D721Med (cell line): ENCODE measurements at places on chromosomes 16 and 17.

- DNase-seq = no peak
Observed at GRCh38 chr17:61393904-61394629, 5.6 kb upstream of the TBX2 start.

DNA sequence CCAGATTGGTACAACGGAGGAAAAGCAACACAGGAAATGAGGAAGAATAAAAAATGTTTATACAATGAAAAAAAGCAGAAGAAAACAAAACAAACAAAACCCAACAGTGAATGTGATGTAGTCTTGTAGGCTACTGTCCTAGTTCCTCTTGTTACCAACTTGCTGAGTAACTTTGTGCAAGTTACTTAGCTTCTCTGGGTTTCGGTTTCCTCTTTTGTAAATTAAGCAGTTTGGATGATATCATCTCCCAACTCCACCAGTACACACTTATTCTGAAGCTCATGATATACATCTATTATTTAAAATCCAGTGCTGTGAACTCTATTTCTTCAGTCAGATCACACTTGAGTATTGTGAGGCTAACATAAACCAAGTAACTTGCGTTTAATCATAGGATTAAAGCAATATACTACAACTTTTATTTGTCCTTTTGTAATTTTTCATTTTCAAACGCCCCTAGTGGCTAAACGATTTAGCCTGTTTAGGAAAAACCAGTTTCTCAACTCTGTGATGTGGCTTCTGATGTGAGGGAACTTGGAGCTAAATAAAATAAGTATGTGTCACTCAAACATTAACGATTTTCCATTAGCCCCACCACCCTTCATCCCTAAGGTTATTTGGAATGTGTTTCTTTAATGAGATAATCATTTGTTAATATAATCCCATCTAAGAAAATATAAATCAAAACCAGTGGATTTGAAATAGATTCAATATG lies 1.4 kb upstream of the UNK start:
- no peak for DNase-seq

DNA sequence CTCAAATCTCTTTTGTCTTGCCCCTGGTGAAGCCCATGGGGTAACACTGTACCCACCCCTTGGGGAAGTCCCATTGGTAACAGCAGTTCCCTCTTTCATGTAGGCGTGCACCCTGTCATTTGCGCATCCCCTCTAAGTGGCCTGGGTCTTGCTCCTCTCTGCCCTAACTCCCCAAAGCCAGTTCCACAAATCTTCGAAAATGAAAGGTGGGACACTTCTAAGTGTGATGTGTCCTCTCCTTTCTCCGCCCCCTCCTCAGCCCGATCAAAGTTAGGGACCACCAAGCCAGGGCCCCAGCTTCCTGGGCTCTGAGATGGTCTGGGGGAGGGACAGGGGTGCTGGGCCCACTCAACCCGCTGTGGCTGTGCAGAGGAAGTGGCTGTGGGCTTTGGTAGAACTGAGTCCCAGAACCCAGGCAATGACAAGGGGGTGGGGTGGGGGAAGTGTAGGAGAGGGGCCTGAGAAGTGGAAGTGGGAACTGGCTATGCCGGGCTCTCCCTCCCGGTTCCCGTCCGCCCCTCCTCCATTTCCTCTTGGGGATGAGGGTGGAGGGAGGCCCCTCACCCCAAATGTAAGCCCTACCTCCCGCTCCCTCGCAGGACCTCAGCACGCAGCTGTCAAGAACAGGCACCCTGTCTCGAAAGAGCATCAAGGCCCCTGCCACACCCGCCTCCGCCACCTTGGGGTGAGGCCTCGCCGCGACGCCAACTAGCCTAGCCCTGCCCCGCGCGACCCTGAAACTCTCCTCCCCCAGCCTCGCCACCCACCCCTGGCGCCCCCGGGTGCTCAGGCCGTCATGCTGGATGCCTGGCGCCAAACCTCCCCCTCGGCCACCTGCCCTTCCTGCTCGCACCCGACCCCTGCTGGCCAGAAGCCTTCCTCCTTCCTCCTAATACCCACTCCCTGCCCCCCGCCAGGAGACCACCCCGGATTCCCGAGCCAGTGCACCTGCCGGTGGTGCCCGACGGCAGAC lies 8.7 kb downstream of the ABI3 start:
- DNase-seq = no peak

DNA sequence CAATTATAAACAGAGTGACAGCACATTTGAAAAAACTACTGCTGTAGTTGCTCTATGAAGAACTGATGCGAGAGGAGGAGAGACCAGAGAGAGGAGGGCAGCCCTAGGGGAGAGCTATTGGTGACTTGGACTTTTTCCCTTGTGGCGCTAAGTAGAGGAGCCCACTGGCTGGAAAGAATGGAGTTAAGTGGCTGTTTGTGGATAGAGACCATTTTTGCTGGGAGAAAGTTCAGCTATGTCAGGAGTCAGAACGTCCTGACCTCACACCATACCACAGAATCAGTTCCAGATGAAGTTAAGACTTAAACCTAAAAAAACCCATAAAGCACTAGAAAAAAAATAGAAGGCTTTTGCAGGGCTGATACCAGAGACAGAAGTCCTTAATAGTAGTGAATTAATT lies 2.0 kb downstream of the POLR2A start:
- DNase-seq = no peak

GRCh38 chr17:2040942-2041560 lies 771 bp upstream of the OVCA2 start:
- no peak for DNase-seq

GRCh38 chr17:20952183-20952582 lies 90.6 kb downstream of the USP22 start:
- DNase-seq = no peak

DNA sequence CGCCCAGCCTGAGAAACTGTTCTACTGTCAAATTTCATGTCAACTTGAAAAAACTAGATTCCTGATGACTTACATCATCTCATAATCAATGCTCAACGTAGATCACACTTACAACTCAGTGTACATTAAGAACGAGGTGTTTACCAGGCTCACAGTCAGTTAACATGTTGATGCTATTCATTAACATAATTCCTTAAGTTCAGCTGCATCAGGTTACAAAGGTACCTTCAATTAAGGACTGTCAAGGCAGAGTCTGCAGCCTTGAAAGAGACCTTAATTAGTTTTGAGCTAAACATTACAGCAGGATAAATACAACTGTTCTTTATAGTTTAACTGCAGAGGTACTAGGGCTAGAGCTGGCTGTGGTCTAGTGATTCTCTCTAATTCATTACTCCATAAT lies 1.9 kb downstream of the GNA13 start:
- no peak for DNase-seq

DNA sequence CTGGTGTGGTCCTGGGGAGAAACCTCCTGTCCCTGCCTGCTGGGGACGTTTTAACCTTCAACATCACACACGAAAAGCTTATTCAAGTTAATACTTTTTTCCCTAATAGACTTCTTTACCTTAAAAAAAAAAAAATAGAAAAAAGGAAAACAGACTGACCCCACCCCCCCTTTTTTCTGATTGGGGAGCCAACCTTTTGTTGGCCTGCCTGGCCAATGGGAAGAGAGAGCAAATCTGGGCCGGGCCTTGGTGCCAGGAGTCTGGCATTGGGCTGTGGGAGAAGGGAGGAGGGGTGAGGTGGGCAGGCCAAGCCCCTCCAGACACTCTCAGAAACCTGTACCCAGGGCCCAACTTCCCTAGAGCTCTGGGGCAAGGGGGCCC lies 3.0 kb downstream of the CBX8 start:
- no peak for DNase-seq

DNA sequence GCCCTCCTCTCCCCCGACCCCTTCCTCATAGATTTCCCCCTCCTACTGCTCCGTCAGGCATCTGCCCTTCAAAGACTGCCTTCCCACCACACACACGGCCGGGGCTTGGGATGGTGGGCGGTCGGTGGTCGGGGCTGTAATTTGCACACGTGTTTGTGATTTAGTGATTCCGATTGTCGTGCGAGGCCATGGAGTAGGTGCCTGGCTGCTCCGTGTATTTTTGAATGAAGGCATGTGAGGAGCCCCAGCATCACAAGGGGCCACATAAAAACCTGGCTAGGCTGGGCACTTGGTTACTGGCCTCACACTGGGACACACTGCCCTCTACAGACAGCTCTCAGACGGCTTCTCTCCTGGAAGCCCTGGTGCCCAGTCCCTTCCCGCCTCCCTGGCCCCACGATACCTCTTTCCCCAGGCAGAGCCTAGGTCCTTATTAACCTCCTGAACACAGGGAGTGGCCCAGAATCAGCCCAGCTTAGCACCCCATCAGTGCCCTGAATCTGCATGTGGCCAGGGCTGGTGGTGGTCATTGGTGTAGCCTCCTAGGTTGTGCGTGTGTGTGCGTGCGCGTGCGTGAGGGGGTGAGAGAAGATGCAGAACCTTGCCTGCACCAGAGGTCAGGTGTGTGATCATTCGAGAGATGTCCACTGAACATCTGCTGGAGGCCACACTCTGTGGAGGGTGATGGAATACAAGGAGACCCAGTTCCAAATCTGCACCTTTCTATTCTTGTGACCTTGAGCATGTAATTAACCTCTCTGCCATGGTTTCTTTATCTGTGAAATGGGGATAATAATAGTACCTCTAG lies 1.3 kb upstream of the SOCS1 start:
- peak; percentile 70 for DNase-seq

DNA sequence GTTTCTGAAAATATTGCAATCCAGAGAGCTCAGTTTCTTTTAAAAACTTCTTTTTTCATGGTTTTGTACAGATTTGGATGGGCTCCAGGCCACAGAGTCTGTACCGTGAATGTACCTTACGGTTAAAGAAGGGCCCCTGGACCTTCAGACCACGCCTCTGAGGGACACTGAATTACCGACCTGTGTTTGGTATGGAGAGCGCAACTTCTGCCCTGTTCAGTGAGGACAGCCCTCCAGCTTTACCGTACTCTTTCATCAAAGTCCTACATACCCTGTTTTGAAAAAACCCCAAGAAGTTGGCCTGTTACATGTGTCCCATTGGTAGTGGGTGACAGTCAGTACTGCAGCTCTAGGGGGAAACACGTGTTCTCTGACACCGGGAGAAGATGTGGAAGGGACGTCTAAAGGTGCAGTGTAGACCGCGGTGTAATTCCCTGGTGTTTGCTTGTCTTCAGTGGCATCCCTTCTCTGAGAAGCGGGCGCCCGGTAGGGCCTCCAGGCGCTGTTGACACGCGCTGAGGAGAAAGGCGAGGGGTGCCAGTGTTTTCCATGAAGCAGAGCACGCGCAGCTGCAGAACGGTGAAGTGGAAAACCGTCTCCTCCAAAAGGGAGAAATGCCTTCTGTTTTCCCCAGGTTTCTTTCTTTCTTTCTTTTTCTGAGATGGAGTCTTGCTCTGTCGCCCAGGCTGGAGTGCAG lies 6.2 kb downstream of the PGS1 start:
- DNase-seq = no peak

DNA sequence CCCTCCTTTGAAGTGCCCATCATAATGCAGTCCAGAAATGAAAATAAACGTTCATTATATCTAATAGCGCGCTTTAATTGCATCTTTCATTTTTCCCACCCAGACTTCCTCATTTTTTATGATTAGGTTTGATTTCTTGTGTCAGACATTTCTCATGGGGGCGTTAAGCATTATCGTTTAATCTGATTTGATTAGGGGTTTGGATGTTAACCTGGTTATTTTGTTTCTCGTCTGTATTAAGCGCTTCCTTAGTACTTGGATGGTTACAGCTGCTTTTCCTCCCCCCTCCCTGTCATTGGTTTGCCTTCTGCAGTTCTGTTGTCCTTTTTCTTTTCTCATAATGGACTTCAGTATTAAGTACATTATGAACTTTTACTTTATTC lies 540 bp downstream of the MFSD11 start:
- DNase-seq = no peak

DNA sequence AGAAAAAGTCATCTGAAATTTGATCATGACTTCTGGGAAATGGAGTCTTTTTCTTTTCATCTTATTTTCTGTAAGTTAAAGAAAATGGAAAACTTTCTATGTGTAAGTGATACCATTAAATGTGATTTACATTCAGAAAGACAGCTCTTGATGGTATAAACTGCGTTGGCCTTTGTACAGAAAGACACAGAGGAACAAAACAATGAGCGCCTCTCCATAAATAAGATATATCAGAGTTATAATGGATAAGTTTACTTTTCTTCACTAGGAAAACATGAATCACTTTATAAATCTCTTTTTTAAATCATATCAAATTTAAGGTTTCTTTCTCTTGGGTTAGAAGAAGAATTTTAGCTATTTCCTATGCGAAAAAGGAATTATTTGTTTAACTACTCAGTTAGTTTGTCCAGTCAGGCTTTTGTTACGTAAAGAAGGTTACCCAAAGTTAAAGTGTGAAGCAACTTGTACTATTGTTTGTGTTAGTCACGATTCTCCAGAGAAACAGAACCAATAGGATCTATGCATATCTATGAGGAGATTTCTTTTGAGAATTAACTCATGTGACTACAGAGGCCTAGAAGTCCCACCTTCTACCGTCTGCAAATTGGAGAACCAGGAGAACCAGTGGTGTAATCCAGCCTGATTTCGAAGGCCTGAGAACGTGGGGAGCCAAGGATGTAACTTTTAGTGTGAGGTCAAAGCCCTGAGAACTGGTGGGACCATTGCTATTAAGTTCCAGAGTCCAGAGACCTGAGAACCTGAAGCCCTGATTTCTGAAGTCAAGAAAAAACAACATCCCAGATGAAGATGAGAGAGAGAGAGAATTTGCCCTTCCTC lies 295.4 kb upstream of the KCNJ16 start:
- no peak for DNase-seq

DNA sequence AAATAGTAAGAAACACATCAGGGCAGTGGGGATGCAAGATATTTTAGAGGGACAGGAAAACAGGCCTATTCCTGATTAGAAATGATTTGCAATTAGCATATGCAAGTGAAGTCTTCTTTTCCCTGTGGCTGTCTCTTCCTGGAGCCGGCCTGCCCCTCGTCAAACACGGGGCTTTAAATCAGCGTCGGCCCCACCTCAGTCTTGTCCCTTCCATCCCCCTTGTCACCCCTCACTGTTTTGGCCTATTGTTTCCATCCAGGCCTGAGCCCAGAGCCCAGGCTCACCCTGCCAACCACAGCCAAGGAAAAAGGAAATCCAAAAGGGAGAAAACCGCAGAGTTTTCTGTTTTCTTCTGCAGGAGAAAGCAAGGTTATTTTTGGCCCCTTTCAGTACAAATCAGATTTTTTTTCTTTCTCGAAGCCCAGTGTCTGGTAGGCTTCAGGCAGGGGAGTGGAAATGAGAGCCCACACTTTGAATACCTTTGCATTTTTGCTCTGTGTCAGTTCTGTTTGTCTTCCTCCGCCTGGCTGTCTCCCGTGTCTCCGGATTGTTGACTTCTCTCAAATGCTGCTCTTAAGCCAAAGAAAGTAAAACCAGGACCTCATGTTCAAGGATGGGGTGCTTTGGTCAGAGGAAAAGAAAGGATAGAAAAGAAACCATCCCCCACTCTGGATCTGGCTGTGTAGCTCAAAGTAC lies 399.9 kb upstream of the CDH11 start:
- no peak for DNase-seq

DNA sequence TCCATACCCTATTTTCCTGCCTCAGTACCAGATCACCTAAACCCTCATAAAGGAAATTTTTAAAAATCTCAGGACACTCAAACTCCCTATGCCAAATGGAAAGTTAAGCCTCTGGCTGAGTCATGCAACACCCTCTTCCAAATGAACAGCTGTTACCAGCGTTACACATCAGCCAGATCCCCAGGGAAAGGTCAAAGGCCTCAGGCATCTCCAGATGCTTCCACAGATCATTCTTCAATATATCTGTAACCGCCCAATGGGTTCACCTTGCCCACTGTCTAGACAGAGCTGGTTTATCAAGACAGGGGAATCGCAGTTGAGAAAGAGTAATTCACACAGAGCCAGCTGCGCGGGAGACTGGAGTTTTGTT lies 29.1 kb upstream of the SHCBP1 start:
- DNase-seq = no peak
